Stimulated activated CD8-positive, alpha-beta memory T cell treated with anti-CD3 and anti-CD28 coated beads, Interleukin-12 subunit alpha, Interleukin-12 subunit beta, amount 100 ng/mL, for 1 hour (primary cell): ENCODE measurements at places on chromosomes 1 and 21.

DNA sequence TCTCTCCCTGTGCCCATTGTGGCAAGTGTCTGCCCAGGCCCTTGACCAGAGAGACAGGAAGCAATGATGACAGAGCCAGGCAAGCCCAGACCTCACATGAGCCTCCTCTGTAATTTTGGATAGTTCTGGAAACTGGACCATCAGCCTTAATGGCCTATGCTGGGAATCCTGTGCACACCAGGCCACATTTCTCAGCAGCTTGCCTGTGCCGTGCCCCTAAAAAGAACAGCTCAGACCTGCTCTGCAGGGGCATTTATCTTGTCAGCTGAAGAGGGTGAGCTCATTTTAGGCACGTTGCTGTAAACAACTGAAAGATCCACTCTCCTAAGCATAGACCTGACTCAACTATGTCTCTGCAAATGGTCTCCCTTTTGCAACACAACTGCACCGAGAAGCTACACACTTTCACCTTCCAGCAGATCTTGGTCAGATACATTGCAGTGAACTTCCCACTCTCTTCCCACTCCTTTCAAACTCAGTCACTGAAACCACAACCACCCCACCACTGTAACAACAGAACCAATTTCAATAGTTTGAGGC is 53.5 kb upstream of the BACH1 start:
- no peak for DNase-seq

DNA sequence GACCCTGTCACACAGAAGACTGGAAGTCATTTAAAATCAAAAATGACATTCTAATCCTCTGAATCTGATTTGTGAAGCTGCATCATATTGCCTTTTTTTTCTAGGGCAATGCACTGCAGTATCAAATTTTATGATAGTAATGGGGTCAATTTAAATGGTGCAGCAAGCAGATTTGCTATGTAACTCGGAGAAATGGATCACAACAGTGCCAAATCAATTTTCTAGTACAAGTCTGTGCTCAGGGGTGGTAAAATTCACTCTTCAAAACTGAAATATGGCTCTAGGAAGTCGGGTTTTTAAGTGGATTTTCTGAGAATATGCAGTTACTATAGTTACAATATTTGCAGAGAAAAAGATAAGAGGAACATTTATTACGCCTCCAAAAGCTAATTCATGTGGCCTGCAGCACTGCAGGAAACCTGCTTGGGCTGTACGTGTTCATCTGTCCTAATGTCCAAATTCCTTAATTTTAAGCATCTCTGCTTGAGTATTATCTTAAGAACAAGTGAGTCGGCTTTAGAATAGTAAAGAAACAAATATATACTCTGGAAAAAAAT is 31.5 kb downstream of the HLCS start:
- no peak for DNase-seq

DNA sequence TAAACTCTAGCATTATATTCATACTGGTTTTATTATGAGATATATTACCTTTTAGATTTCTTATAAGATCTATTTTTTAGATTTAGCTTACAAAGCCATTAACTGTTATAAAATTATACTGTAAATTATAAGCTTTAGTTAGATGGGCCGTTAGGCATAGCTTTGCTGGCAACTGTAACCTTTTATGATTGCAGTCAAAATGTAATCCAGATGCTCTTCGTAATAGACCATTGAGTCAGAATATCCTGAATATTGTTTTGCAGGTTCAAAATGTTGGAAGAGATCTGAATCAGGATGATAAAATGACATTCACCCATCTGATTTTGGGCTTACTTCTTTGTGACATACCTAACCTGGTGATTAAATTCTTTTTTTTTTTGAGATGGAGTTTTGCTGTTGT is 20.9 kb downstream of the ITSN1 start:
- no peak for DNase-seq

- no peak for DNase-seq
These were observed 6.7 kb downstream of the LDLRAP1 start for GRCh38 chr1:25550155-25550506.

GRCh38 chr1:208665936-208666335 is 421.8 kb upstream of the PLXNA2 start:
- DNase-seq, result no peak

DNA sequence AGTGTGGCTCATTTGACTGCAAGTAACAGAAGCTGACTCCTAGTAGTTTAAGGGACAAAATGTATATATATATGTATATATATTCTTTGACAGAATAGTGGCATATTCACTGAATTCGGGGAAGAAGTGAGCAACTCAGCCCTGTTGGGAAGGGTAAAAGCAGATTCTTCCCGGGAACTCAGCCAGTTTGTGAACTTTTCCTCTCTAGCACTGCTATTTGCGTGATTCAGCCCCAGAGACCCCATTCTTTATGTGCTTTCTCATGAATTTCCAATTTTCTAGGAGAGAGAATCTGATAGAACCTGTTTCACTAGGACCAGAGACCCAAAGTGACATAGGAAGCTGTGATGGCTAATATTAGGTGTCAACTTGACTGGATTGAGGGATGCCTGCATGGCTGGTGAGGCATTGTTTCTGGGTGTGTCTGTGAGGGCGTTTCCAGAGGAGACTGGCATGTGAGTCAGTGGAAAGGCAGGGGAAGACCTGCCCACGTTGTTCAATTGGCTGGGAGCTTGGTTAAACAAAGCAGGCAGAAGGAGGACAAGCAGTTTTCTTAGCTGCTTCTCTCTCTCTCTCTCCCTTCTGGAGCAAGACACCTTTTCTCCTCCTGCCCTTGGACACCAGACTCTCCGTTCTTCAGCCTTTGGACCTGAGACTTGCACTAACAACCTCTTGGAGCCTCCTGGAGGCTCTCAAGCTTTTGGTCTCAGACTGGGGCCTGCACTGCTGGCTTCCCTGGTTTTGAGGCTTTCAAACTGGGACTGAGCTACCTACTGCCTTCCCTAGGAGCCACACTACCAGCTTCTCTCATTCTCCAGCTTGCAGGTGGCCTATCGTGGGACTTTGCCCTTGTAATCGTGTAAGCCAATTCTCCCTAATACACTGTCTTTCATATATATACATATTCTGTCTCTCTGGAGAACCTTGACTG is 93.4 kb upstream of the KCNK1 start:
- DNase-seq, result no peak

GRCh38 chr1:162327788-162328165 is 48.9 kb downstream of the SPATA46 start:
- no peak for DNase-seq

GRCh38 chr1:194710671-194711070 is 1524.3 kb upstream of the B3GALT2 start:
- no peak for DNase-seq

DNA sequence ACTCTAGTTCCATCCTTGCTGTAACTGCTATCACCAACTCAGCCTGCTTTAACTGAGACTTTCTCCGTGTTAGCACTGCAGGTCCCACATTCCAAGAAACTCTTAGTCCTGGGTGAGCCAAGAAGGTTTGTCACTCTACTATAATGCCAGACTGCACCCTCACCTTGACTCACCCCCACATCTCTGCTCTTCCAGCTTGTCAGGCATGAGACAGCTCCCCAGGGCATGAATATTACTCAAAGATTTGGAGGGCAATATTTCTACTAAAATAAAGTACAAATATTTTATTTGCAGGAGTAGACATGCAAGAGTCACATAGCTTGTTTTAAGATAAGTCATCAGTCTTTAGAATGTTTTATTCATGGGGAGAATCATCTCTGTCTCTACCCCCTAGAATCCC is 110.2 kb downstream of the MATN1 start:
- no peak for DNase-seq

- no peak for DNase-seq
These were observed 22.5 kb downstream of the DPT start for GRCh38 chr1:168706391-168706992.

DNA sequence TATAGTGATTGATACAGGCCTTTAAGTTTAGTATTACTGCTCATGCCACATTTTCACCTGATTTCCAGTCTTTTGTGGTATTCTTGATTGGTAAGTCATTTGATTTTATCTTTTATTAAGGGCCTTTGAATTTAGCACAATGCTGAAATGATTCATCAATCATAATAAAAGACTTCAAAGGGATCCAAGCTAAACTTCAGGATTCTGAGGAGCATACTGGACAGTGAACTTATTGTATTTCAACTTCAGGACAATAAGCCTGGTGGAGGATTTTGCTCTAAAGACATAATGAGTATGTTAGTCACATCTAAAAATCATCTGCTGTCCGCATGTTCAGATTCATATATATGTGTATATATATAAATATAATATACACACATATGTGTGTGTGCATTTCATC is 233.3 kb downstream of the SETD4 start:
- no peak for DNase-seq

GRCh38 chr21:37724201-37724600 is 192.1 kb downstream of the KCNJ6 start:
- DNase-seq, result no peak

- DNase-seq, result no peak
These were observed 108.8 kb downstream of the GALNT2 start for GRCh38 chr1:230175839-230176238.

DNA sequence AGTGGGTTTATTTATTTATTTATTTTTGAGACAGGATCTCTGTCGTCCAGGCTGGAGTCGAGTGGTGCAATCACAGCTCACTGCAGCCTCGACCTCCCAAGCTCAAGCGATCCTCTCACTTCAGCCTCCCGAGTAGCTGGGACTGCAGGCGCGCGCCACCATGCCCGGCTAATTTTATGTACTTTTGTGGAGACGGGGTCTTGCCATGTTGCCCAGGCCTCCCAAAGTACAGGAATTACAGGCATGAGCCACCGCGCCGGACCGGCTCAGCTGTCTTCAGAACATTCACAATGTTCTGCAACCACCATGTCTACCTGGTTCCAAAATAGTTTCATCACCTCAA is 406 bp upstream of the DNAJC8 start:
- no peak for DNase-seq

- DNase-seq, result no peak
These were observed 25.9 kb downstream of the KRTAP19-8 start for GRCh38 chr21:31012133-31013089.

- DNase-seq, result no peak
These were observed 38.5 kb upstream of the PDE9A start for GRCh38 chr21:42614811-42615351.

DNA sequence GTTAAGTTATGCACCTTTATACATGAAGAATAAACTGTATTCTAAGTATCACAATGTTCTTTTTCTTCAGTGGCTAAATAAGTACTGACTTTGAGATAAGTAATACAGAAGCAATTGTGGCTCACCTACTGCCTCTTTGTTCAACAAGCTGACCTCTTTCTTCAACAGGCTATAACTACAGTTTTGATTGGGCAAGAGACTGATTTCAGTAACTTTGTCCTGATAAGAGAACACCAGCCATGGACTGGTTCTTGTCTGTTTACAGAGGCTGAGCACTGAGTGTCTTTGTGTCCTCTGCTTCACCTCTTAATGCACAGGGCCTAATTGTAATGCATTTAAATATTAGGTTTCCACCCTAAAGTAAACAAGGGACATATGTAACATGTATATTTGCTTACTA is 34.6 kb upstream of the PDE4B start:
- no peak for DNase-seq

DNA sequence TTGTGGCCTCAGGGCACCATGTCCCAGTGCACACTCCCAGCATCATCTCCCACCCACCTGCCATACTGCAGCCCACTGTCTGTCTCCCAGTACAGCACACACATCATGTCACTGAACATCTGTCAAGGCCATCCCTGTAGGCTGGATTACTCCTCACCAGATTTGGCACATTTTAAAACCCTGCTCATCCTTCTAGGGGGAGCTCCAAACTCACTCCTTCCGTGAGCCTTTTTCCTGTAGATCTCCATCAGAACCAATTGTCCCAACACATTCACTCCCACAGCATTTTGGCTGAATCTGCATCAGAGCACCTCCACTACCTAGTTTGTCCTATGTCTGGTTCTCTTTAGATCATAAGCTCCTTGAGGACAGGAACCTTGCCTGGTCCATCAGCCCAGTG is 58.6 kb upstream of the GRIK3 start:
- no peak for DNase-seq

DNA sequence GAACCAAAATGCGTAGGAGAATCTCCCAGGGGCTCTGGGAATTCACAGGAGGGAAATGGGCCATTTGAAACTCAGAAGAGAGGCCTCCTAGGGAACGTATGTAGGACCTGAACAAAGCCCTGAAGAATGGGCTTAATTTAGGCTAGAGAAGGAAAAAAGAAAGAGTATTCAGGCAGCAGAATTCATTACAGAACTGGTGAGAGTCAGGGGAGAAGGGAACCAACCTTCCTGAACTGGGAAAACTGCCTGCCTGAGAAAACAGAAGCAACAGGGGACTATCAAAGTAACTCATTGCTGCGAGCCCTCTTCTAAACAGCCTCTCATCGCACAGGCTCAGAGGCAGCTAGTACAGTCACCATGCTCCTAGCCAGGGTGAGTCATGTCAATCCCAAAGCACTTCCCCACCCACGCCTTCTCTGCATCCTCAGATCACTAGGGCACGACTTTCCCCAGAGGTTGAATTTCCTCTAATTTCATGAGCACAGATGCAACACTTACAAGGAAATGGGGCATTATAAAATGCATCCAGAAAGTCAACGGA is 98.1 kb downstream of the ADSS2 start:
- no peak for DNase-seq

- DNase-seq, result no peak
These were observed 332.5 kb upstream of the CAMK1G start for GRCh38 chr1:209250861-209251636.

GRCh38 chr21:45617021-45617921 is 26.3 kb upstream of the PCBP3 start:
- DNase-seq, result no peak

DNA sequence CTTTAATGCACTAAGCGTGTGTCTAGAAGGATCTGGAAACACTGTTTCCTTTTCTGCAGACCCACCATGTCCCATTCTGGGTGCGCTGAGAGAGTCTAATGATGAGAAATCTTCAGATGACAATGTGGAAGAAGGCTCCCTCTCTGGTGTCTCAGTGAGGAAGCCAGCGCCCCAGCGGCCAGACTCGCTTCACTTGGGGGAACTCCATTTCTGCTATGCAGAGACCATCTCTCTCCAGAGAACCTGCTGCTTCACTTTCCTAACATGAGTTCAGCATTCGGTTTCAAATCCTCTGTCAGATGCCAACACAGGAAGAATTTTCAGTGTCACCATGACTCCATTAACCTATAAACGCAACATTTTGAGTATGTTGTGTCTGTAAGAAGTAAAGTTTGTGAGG is 121.8 kb downstream of the SYF2 start:
- DNase-seq, result no peak

- no peak for DNase-seq
These were observed 16.1 kb downstream of the DIPK1A start for GRCh38 chr1:92944901-92945747.

GRCh38 chr21:44517175-44517899 is 22.7 kb downstream of the KRTAP10-1 start:
- no peak for DNase-seq

- DNase-seq, result no peak
These were observed 127.9 kb downstream of the PLPP3 start for GRCh38 chr1:56451491-56451890.

GRCh38 chr1:203308328-203308922 is 3.1 kb downstream of the BTG2 start:
- no peak for DNase-seq

DNA sequence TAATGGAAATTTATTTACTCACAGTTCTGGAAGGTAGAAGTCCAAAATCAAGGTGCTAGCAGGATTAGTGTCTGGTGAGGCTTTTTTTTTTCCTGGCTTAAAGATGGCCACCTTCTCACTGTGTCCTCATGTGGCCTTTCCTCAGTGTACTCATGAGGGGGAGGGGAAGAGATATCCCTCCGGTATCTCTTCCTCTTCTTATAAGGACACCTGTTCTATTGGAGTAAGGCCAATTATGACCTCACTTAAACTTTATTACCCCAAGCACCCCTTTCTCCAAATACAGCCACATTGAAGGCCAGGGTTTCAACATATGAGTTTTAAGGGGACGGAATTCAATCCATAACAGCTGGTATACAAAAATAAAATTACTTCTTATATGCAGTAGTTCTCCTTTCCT is 203.7 kb upstream of the C1orf87 start:
- DNase-seq, result no peak
